Frontal cortex (tissue), 4 donors: ENCODE measurements at places on chromosomes 3 and 15.
A peak's percentile ranks its signal among the peaks of the same experiment; 100 is the strongest.

- no peak for DNase-seq
Measured at GRCh38 chr3:24348348-24348747, 146.3 kb downstream of the THRB start.

DNA sequence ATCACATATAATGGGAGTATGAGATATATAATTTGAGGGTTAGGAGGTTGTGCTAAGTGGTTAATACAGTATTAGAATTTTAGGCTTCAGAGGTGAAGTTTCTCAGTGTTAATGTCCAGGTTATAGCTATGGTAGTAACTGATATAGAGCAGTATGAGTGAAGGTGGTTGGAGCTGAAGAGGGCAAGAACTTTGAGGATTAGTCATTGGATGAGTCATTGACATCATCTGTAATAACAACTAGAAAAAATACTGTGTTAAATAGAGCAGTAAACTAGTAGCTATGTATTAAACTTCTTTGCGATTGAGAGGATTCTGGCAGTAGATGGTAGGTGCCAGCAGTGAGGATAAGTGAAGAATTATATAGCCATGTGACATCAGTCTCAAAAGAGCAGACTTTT lies 47.5 kb upstream of the EIF3J start:
- no peak for DNase-seq

GRCh38 chr3:98655666-98656065 lies 62.3 kb upstream of the CPOX start:
- DNase-seq = no peak

GRCh38 chr3:192727032-192727847 lies at the start of gene FGF12:
Gene FGF12, minus strand, starts transcription at chr3:192727541.
- peak; percentile 49 for DNase-seq

- no peak for DNase-seq
Measured at GRCh38 chr3:154242766-154243165, 81.5 kb downstream of the DHX36 start.

DNA sequence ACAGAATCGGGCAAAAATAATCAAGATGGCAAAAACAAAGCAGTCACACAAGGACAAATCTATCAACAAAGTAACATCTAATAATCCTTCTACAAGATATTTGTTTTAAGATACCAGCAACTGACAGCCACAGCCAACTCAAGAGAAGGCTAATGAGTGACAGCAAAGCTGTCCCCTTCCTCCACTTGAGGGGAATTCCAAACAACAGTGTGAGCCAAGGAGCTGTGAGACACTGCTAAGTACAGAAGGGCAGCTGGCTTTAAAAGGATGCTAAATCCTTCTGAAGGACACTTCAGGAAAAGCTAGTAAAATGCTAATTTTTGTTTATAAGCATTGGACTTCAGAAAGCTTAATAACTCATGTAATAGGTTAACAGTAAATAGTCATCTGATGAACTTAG lies 120.3 kb upstream of the GOLGA8J start:
- no peak for DNase-seq

DNA sequence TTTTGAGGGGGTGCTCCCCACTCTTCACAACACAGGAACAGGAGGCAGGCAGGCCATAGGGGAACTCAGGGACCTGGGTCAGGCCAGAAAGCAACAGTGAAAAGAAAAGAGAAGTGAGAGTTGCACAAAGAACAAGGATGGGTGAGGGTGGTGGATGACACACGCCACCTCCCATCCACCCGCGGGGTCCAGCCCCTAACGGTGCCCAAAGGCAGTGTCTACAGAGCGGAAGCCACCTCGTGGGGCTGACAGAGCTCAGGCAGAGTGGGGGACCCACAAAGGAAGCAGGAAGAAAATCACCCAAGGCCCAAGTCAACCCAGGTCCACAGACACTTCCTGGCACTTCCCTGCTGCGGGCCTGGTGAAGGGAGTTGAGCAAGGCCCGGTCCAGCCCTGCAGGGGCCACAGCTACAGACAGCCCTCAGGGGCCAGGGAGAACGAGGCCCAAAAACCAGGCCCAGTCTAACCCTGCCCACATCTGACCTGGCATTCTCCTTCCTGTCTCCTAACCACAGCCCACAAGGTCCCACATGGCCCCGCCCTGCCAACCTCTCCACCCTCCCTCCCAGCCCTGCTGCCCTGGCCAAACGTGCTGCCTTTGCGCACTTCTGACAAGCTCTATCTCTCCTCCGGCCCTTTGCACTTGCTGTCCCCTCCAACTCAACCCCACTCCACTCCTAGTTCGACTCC lies 5.9 kb downstream of the NUP210 start:
- no peak for DNase-seq

DNA sequence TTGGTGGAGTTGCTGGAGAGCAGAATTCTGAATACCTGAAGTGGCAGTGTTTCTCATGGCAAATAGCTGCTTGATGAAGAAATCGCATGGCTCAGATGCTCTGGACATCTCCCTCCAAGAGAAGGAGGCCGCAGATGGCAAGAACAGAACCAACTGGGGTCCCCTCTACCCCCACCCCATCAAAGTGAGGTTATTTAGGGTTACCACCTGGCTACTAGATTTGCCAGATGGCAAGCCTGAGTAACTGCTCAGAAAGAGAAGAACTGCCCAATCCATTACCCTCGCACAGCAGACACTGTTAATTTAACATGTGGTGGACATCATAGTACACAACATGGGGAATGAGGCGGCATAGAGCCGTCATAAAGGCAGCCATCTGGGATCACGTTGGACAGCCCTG lies 30.5 kb upstream of the LIPC start:
- no peak for DNase-seq

DNA sequence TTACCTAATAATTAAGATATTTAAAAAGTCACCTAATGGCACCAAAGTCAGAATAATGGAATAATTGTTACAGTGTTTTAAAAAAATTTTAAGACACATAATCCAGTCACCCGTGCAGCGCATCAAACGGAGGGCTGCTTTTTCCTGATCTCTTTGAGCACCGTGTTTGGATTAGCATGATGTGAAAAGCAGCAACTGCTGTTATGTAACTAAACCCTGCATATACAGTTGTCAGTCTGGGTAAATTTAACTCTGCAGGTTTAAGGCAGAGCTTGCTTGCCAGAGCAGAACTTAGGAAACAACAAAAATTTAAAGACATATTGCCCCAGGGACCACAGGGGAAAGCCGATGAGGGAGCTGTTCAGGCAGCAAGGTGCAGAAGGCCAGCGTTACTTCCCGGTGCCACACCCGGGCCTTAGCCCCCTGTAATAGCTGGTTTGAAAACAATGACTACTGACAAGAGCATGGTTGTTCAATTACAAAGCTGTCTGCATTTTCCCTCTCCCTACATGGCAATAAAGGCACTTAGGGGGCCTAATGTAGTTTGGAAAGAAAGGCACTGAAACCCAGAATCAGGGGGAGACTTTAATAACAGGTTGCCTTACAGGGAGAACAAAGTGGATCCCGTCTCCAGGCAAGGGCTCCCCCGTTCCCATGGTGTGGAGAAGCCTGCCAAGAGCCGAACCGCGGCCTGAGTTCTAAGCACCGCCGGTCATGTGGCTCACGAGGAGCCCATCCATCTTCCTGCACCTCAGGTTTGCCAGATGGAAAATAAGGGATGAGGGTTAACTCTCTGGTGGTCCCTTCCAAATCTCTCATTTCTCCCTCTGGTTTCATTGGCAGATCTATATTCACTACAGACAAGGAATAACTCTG lies 32.2 kb downstream of the RORA start:
- DNase-seq = no peak

GRCh38 chr15:36428102-36428845 lies 151.2 kb upstream of the CDIN1 start:
- DNase-seq = no peak

GRCh38 chr15:41276831-41277230 lies 45.8 kb downstream of the CHP1 start:
- no peak for DNase-seq
